ENCODE measurements at places on chromosomes 4 and X.

DNA sequence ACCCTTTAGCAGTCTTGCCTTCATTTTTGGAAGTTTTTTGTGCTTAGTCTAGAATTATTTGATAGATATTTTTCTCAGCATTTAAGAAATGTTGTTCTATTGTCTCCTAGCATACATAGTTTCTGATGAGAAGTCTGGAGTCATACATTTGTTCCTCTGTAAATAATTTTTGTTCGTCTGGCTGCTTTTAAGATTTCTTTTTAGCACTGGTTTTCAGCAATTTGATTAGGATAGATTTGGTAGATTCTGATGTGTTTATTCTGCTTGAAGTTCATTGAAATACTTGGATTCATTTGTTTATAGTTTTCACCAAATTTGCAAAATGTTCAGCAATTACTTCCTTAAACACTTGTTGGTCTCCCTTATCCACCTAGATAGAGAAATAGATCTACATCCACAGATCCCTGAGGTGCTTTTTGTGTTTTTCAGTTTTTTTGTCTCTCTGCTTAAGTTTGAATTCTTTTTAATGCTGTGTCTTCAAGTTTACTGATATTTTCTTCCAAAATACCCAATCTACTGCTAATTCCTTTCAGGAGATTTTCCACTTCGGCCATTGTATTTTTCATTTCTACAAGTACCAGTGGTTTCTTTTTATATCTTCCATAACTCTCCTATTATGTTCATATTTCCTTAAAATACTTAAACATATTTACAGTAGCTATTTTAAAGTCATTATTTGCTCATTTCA, 64.9 kb downstream of the ABLIM2 start:
- DNase-seq, result no peak

DNA sequence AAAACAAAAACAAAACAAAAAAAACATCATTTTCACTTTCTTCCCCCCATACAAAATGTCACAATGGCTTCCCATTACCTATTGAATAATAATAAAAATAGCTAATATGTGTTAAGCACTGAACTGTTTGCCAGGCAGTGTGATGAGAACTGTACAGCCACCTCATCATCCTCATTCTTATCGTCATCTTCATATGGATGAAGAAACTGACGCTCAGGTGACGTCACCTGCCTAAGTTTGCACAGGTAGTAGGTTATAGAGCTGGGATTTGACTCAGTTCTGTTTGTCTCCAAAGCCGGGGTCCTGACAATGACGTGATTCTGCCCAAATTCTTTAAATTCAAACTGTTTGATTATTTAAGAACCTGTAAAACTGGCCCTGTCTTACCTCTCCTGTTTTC, 150.4 kb upstream of the SMIM10 start:
- DNase-seq, result no peak

GRCh38 chrX:41043674-41044345, 41.4 kb upstream of the USP9X start:
- DNase-seq, result no peak

DNA sequence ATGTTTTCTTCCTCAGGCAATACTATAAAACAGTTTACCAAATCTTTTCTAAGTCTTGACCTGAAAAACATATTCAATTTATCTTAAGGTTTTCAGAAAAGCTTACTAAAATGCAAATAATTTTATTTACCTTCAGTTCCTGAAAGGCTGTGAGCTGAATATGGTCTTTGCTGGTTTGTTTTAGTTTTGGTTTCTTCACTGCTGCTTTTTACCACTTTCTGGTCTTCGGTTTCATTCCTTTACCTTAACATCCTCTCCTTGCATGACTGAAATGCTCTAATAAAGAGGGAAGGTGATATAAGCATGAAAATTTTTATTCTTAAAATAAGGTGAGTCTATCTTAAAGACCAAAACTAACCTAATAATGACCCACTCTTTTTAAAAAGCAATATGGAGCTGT, 97.1 kb upstream of the NRK start:
- no peak for DNase-seq

GRCh38 chr4:829291-829690, 3.4 kb upstream of the CPLX1 start:
- no peak for DNase-seq

GRCh38 chr4:134505511-134505910, 303.9 kb upstream of the PABPC4L start:
- no peak for DNase-seq

- no peak for DNase-seq
Observed at GRCh38 chrX:19699151-19699550, 183.8 kb upstream of the MAP3K15 start.

DNA sequence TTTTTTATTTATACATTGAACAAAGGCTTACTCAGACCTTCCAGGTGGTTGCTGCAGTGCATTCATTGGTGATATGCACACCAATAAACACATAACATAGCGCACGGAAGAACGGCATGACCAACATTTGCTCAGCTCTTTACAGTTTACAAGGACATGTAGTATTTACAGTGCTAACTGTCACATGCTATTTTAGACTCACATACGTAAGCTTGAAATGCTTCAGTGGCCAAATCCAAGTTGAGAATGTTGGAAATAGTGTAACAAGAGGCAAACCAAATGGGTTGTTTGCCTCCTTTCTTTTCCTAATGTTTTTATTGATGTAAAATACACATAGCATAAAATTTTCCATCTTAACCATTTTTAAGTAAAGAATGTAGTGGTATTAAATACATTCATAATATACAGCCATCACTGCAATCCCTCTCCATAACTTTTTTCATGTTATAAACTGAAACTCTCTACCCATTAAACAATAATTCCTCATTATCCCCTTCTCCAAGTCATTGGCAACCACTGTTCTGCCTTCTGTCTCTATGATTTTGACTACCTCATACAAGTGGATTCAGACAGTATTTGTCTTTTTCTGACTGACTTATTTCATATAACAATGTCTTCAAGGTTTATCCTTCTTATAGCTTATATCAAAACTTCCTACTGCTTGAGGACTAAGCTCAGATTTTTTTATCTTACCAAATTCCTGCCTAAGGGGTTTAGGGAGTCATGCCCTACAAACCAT, 1722.9 kb upstream of the AGA start:
- DNase-seq, result no peak

DNA sequence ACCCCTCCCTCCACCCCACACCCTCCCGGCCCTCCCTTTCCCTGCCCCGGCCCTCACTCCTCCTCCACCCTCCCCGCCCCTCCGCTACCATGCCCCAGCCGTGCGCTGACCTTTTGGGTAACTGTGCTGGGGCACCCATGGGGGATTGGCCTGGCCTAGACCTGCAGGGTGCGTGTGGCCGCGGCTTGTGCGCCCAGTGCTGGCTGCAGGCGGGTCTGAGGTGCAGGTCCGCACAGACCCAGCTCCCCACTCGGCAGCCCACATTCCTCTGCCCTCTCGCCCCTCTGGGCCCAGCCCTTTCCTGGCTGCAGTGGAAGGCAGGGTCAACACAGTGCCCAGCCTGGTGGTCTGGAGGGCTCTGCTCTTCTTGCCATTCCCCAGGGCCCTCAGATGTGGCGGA, 24.7 kb downstream of the FGFRL1 start:
- no peak for DNase-seq

- no peak for DNase-seq
Observed at GRCh38 chrX:134971926-134972325, 18.9 kb upstream of the SMIM10 start.

DNA sequence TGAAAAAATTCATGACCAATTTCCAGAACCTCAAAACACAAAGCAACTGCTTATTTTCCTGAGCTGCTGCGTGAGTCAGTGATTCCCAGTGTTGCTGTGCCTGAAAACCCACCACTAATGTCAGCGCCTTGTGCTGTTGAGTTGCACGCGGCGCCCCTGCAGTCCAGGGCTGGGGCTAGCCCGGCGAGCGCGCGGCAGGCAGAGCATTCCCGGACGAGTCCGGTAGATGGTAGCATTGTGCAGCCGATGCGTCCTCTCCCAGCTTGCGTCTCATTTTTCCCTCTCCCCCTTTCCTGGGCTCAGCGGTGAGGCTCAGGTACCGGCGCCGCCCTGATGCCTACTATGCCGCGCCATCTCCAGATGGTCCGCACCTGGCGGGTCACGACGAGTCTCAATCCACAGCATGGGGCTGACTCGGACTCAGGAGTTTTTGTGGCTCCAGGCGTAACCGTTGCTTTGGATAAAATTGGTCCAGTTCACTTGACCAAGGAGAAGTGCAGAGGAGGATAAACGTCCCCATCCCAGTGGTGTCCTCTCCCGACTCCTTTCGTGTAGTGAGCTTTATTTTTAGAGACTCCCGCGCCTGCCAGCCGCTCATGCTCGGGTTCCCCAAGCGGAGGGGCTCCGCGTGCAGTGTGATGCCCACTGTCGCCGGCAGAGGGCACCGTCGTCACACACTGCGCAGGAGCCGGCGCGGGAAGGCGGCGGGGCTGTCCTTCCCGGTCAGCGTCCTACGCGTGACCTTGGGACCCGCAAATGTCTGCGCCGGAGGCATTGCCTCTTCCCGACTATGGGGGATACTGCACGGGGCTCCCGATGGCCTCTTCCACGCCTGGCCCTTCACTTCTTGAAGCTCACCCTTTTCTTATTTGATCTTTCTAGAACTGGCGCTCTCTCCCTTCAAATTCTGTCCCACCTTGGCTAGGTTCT, 53.6 kb upstream of the IGFBP7 start:
- DNase-seq, result peak; percentile 57

DNA sequence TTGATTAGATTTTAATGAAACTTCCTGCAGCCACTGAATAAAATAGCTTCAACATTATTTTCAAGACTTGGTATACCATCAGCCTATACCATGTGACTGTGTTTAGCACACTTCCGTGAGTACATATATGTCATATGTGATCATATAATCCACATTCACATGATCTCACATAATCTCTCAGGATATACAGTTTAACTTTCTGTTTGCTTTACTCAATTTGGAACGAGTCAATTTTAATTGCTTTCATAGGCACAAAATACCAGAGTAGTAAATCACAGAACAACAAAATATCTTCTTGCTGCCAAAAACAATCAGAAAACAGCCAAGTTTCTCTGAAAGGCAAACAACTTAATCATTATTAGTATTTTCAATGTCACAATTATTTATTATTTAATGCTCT, 731.1 kb upstream of the DIAPH2 start:
- no peak for DNase-seq

DNA sequence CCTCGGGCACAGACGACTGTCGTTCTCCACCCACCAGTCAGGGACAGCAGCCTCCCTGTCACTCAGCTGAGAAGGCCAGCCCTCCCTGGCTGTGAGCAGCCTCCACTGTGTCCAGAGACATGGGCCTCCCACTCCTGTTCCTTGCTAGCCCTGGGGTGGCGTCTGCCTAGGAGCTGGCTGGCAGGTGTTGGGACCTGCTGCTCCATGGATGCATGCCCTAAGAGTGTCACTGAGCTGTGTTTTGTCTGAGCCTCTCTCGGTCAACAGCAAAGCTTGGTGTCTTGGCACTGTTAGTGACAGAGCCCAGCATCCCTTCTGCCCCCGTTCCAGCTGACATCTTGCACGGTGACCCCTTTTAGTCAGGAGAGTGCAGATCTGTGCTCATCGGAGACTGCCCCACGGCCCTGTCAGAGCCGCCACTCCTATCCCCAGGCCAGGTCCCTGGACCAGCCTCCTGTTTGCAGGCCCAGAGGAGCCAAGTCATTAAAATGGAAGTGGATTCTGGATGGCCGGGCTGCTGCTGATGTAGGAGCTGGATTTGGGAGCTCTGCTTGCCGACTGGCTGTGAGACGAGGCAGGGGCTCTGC, 7.9 kb upstream of the MSANTD1 start:
- no peak for DNase-seq

DNA sequence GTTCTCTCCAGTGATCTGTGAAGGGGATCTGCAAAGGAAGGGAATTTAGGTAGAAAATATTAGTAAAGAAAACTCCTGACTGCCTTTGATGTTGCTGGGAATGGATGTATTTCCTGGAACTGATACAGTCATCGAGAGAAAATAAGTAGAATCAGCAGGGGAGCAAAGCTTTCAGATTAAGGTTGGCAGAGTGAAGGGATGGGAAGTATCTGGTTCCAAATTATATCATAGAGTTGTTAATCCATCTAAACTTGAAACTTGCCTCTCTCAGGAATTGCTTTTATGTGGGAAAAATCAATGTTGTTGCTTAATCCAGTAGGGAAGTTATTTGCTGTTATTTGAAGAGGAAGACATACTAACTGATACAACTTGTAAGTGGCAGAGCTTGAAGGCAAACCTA, 19.3 kb downstream of the EPHA5 start:
- DNase-seq, result no peak

- DNase-seq, result no peak
Observed at GRCh38 chrX:45762699-45763647, 562.3 kb upstream of the DIPK2B start.

DNA sequence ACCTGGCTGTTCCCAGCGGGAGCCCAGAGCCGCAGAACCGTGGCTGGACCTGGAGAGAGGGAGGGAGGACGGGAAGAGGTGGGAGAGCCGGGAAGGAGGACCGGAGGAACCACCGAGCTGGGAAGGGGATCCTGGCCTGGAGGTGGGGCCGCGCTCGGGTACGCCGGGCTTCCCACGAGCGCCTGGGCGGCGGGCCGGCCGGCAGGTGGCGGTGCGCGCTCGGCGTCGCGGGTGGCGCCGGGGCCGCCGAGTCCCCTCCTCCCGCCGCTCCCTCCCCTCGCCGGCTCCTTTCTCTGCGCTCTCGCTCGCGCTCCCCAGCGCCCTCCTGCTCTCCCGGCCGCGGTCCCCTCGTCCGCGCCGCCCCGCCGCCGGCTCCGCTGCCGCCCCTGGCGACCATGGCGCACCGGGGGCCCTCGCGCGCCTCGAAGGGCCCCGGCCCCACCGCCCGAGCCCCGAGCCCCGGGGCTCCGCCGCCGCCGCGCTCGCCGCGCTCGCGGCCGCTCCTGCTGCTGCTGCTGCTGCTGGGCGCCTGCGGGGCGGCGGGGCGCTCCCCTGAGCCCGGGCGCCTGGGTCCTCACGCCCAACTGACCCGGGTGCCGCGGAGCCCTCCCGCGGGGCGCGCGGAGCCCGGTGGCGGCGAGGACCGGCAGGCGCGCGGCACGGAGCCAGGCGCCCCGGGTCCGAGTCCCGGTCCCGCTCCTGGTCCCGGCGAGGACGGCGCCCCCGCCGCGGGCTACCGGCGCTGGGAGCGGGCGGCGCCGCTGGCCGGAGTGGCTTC, at the start of gene SORCS2:
SORCS2 (plus strand) TSS at position 287 of the 778 bp plus-strand sequence.
- no peak for DNase-seq

DNA sequence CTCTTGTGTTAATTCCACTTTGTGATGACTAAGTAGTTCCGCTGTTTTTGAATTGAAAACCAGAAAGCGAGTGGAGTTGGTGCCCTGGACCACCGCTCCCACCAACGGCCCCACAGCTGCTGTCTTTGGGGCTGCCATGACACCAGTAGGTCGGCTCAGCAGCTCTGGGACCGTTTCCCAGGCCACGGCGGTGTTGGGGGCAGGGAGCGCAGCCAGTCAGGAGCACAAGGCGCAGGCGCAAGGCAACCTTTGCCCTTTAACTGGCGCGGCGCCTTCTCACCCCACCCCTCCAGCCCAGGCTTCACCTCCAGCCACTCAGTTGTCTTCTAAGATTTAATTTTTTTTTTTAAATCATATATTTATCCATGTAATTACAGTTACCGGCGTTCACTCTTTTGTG, at the start of gene GK2:
GK2 (minus strand) TSS at position 166 of the 400 bp plus-strand sequence; CDS start at position 138, 28 bp downstream.
- DNase-seq, result no peak

DNA sequence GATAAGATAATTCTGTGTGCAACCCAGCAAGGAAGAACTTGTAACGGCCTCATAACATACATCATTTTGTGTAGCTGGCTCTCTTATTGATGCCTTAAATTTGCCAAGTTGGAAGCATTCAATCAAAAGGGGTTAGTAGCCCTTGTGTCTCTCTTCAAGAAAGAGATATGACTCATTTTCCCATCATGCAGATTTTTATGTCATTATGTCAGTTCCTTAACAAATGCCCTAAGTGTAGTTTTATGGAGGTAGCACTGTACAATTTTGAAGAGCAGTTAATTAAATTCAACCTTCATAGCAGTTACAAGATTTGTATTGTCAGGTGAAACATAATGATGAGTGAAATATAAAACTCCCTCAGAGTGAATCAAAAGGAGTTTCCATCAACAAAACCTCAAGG, 215.6 kb downstream of the GRIA3 start:
- no peak for DNase-seq

All from DMS79 (cell line).